Frontal cortex (tissue), 4 donors: ENCODE measurements at places on chromosomes 12 and 14.

DNA sequence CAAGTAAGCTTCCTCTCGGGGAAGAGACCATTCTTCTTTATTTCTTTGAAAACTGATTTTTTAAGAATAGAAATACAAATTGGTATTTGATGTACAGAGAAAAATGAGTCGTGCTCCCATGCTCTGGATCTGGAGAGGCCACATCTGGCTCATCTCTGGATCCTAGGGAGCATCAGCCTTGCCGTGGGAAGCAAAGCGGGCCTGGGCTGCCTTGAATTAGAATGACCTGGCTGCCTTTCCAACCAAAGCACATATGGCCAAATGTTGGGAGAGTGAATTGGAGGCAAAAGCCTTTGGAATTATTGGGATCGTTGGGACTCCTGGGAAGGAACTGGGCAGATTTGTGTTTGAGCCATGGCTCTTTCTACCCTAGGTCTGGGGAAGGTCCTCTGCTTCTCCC lies 80.0 kb downstream of the SLC25A47 start:
- DNase-seq, result no peak

DNA sequence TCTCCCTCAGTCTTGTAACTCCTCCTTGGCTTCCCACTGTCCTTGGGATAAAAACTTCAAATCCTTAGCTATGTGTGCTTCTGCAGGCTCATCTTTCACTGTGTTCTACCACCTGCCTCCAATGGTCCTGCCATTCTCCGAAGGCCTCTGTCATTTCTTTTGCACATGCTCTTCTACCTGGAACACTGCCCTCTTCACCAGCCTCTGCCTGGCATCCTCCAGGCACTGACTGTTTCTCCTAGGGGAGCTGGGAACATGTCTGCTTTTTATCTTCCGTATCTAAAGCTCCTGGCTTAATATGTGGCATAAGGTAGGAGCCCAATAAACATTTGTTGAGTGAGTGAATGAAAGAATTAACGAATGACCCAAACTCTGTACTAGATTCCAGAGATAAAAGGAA lies 603.3 kb upstream of the TMEM132C start:
- no peak for DNase-seq

DNA sequence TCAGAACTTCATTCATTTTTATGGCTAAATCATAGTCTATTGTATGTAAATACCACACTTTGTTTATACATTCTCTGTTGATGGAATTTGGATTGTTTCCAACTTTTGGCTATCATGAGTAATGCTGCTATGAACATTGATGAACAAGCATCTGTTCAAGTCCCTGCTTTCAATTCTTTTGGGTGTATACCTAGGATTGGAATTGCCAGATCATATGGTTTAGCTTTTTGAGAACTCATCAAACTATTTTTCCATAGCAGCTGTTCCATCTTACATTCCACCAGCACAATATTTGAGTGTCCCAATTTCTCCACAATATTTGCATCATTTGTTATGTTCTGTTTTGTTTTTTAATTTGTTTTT lies 52.3 kb upstream of the CCND2 start:
- DNase-seq, result no peak

- DNase-seq, result no peak
Measured at GRCh38 chr12:28294300-28294699, 104.0 kb downstream of the CCDC91 start.

- no peak for DNase-seq
Measured at GRCh38 chr14:53390008-53390407, 236.9 kb upstream of the DDHD1 start.

DNA sequence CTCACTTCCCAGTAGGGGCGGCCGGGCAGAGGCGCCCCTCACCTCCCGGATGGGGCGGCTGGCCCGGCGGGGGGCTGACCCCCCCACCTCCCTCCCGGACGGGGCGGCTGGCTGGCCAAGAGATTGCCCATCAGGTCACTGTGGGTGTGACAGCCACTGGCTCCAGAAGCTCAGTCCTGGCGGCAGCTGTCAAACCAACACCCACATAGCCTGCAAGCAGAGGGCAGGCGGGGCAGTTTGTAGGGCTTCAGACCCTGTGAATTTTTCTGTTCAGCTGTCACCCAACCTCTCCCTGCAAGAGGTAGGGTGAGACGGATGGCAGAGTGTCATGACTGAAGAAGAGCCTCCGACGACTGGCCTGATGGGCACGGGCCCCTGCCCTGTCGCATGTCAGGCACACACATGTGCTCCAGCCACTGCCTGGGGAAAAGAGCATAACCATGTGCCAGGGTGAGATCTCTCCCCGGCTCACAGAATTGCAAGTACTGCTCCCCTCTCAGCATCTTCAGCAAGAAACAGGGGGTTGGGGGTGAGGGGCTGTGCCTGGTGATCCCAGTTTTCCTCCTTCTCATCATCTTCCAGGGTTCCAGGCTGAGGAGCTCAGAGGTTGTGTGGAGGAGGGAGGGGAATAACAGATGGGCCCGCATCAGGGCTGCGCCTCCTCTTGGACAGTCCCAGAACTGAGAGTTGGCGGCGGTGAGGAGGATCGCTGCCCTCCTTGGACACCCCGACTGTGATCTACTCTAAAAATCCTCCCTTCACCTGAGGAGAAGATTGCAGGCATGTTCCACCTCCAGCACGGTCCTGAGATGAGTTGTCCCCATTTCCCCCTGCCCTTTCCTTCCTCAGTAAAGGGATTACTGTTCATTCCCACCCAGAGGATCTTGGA lies 11.2 kb upstream of the PRPH start:
- DNase-seq, result no peak

- no peak for DNase-seq
Measured at GRCh38 chr12:90958347-90958746, 3.4 kb upstream of the CCER1 start.

DNA sequence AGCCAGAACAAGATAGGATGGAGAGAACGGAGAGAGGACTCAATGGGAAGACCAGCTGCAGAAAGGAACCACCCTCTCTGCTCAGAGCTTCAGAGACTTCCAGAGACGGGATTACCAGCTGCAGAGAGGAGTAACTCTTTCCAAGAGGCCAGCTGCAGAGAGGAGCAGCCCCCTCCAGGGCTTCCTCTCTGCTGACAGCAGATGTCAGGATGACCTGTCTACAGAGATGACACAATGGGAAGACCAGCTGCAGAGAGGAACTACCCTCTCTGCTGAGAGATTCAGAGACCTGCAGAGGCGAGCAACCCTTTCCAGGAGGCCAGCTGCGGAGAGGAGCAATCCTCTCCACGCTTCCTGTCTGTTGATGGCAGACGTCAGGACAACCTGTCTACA lies 61.8 kb downstream of the KLRG1 start:
- DNase-seq, result no peak

- no peak for DNase-seq
Measured at GRCh38 chr12:25894759-25895158, 63.7 kb upstream of the RASSF8 start.

- no peak for DNase-seq
Measured at GRCh38 chr12:44696542-44696941, 179.6 kb downstream of the NELL2 start.

- DNase-seq, result no peak
Measured at GRCh38 chr14:36067428-36068187, 108.9 kb downstream of the PTCSC3 start.

- no peak for DNase-seq
Measured at GRCh38 chr12:591167-592023, 71.8 kb downstream of the NINJ2 start.

DNA sequence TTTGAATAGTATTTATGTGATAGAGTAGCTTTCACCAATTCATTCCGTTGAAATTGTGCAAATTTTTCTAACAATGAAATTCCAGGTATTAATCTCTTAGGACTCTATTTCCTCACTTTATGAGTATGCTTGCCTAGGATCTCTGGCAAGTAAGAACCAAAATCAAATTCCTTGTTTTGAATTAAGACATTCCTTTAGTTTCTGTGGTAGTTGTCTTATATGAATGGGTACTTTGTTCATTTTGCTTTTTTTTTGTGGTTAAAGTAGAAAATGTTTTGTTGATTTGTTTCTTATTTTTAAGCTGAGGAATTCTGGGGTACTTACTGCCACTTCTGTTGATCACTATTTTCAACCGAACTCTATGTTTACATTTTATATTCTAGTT lies 59.8 kb downstream of the KITLG start:
- DNase-seq, result no peak

- no peak for DNase-seq
Measured at GRCh38 chr12:106736051-106736957, 38.2 kb upstream of the RIC8B start.

DNA sequence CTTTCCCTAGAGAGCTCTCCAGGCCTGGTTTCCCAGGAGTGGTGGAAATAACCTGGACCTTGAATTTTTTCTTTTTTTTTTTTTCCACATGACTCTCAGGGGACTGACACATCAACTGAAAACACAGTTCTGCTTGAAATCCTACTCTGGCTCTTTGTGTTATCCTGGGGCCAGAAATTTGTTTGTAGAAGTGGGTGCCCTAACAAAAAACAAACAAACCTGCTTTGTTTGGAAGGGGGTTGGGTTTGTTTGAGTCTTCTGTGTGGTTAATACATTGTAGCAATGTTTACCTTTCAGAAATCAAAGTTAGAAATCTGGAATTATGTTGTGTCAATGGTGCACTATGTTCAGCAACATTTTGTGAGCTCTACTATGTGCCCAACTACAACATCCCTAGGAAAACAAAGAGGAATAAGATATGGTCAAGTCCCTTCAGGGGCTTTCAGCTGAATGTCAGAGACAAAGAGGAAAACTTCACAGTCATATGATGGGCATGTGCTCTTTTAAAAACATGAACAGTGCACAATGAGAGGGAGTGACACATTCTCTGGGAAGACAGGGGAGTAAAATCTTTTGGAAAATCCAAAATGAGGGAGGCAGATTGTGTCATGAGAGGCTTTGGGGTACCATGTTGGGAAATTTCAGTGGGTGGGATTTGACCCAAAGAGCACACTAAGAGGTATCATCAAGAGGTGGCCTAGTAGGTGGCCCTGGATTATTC lies 1.5 kb upstream of the IGF1 start:
- no peak for DNase-seq

GRCh38 chr12:50192908-50193307 lies 25.7 kb upstream of the CERS5 start:
- DNase-seq, result no peak

DNA sequence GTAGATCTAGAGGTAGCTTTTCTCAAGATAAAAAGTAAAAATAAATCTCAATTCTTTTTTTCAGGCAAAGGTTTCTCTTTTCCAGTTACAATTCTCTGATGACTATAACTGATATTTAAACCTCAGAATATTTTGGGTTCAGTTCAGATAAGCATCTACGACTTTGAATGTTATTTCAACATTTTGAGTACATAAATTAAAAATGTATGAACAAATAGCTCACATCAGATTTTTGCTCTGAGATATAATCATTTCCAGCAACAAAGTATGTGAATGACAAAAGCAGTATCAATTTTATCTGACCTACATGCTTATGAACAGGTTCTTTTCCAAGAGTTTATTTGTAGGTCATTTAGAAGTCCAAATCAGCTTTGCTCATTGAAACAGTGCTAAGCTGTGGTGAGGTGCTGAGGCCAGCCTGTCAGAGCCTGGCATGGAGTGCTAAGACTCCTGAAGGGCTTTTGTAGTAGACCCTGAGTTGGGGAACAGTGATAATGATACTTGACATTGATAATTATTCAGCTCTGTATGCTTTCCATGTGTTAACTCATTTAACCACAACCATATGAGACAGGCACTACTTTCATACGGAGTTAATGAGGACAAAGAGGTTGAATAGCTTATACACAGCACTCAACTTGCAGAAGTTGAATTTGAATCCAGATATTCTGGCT lies 205.0 kb upstream of the DCN start:
- no peak for DNase-seq
